ENCODE measurements at places on chromosomes 2 and 18. TPM values are rescaled to one million over a fixed set of nuclear protein-coding genes. Genes with fewer than 3 reads are reported as not detected.

DNA sequence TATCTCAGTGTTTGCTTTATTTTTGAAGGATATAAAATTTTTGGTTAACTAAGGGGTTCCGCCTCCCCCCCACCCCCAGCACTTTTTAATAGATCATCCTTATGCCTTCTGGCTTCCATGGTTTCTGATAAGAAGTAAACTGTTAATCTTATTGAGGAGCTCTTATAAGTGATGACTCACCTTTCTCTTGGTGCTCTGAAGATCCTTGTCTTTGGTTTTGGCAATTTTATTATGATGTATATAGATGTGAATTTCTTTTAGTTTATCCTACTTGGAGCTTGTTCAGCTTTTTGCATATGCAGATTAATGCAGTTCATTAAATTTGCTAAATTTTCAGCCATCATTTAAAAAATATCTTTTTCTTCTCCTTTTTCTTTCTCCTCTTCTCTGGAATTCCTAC is 91.7 kb upstream of the CTAGE1 start:
- no peak overlapping the region for H3K4me3 ChIP-seq
- H3K36me3 ChIP-seq, result no peaks in the 10 kb centered on the region
- no peaks in the 10 kb centered on the region for H3K27me3 ChIP-seq
- no peak for DNase-seq

Gene NPAS2
- total RNA-seq, result 11.4 TPM

DNA sequence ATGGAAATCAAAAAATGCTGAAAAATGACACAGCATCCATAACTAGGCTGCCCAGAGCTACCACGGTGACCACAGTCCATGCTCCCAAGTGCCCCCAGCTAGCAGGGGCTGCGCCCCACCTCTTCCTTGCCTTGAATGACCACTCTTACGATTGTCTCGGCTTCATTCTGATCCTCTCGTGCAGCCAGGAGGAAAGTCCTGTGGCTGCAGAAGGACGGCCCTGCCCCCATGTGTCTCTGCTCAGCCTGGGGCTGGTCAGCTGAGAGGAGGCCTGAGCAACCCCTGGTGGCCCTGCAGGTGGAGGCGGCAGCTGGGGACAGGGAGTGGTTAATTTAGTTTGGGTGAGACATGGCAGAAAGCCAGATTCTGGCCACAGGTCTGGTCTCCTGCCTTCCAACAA is 54.3 kb downstream of the KCNF1 start:
- H3K27me3 ChIP-seq, result peaks cover 13% of the 10 kb centered on the region
- no peak for DNase-seq
- H3K36me3 ChIP-seq, result no peaks in the 10 kb centered on the region
- H3K4me3 ChIP-seq, result no peak overlapping the region

DNA sequence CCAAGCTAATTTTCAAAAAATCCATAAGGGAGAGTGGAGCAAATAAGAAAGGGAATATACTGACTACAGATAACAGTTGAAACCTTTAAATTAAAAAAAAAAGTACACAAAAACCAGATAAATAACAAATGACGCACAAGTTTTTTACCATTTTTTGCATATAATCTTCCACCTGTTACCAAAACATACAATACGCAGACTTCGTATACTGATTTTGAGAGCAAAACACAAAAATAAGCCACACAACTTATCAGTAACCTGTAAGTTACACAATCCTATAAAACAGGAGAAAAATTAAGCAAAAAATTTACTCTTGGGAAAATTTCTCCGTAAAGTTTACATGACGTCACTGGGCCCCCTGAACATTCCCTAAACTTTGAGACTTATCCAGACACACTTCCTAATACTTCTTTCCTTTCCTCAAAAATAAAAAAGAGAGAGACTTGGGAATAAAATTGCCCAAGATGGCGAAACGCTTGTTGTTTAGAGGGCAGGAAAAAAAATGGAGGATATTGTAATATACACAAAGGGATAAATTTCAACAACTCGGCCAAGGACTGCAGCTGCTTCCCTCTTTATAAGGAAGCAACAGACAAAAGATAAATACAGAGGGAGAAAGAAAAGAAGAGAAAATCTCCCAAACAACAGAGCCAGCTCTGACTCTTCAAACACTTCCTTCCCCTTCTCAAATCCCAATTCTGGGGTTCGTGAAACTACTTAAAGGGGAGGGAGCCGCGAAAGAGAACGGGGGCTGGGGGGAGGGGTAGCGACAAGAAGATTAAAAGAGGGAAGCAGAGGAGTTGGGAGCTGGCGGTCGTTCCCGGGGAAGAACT is 1.6 kb downstream of the BAZ2B start:
- peak overlapping the region; percentile 98 for H3K27ac ChIP-seq
- DNase-seq, result no peak
- H3K4me3 ChIP-seq, result peak overlapping the region; percentile 77
- H3K4me1 ChIP-seq, result peaks cover 36% of the 10 kb centered on the region
- H3K36me3 ChIP-seq, result no peaks in the 10 kb centered on the region
